ENCODE measurements at places on chromosomes 1 and 21.
A peak's percentile ranks its signal among the peaks of the same experiment; 100 is the strongest.

- no peak for DNase-seq
Observed at GRCh38 chr1:194184974-194185373, 998.6 kb upstream of the B3GALT2 start.

DNA sequence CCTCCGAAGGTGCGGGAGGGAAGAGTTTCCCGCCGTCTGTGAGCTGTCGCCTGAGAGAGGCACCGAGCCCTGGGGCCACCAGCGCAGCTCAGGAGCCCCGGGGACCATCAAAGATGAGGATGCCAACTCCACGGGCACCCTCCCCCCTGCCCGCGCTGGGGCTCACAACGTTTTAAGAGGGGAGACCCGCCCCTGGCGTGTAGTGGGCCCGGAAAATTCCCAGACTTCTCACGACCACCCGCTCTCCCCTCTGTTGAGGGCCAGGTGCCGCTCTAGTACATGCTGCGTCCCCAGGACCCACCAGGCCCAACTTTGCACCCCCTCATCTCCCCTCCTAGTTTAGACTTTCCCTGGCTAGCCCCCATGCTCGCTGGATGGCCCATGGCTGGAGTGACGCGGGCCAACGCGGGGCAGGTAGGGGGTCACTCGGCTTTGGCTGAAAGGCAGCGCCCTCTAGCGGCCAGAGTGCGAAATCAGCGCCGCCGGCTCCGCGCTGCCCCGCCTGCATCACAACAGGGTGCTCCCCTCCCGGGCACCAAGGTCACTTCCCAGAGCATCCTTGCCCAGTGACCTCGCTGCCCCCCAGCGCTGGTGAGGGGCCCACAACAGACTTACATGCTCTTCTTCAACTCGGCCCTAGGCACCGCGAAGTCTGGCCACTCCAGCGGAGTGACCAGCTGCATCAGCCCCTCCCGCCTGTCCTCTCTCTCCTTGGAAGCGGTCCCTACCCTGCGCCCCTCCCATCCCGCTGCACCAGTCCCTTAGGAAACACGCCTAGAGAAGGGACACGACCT, 1.8 kb downstream of the CD160 start:
- peak; percentile 49 for DNase-seq

GRCh38 chr1:58804853-58805565, 21.2 kb upstream of the JUN start:
- no peak for DNase-seq

DNA sequence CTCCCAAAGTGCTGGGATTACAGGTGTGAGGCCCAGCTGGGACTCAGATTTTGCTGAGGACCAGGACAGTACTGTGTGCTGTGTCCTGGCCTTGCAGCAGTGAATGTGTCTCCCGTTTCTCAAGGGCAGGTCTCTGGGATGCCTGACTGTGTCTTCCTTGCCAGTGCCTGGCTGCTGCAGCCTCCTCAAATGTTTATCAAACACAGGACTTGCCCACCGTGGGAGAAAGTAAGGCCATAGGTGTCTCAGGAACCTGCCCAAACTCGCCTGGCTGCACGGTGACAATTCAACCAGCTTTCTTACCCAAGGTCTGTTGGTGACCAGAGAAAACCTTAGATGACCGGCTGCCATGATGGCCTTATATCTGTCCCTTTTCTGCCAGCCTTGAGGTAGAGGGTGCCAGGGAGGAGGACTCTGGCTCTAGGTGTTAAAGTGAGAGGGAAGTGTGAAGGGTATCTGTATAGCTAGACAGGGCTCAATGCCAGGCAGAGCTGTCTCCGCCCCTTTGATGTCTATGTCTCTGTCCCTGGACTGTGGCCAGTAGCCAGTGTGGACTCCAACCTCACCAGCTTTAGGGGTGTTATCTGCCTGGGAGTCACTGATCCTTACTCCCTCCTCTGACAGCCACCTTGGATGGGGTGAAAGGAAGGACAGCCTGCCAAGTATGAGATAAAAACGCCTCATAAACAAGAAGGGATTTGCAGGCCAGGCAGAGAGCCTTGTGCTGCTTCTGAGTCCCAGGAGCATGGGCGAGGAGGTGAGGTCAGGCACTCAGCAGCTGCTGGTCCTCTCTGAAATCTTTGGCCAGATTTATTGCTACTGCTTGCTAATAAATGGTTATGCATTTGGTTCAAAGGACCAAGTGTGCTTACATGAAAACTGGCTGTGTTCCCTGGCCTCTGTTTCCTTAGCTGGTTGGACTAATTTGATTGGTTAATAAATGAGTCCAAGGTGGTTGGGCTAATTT, 22.3 kb downstream of the IL6R start:
- DNase-seq: no peak

DNA sequence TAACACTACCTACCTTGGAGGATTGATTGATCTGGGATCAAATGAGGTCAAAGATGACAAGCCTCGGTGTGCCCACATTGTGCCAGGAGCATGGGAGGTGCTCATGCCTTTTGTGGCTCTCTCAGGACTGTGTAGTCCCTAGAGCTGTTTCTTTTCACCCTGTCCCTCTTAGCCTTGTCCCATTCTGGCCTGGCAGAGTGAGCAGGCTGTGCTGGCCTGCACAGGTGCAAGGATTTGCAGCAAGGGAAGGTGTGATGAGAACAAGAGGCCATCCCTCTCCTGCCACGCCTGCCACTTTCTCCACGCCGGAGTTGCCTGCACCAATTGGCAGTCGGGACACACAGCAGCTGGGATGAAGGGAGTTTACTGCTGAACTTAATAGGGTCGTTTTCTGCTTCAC, 410.6 kb upstream of the VAMP3 start:
- DNase-seq: no peak

DNA sequence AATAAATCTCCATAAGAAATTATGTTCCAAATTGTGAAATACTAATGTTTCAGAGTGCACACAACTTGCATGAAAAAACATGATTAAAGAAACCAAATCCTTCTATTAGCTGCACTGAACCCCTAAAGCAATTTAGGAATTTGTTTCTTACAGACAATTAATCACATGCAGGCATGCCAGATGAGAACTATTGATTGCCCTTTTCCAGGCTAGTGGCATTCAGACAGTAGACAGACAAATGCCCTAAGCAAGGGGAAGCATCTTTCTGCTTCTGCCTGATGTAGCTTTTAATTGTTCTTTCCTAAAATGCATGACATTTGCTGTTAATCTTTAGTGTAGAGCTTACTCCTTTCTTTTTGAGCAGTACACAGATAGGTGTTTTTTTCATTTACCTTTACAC, 229.5 kb downstream of the DPYD start:
- DNase-seq: no peak

- DNase-seq: no peak
Observed at GRCh38 chr1:63753591-63753990, 20.2 kb upstream of the ROR1 start.

DNA sequence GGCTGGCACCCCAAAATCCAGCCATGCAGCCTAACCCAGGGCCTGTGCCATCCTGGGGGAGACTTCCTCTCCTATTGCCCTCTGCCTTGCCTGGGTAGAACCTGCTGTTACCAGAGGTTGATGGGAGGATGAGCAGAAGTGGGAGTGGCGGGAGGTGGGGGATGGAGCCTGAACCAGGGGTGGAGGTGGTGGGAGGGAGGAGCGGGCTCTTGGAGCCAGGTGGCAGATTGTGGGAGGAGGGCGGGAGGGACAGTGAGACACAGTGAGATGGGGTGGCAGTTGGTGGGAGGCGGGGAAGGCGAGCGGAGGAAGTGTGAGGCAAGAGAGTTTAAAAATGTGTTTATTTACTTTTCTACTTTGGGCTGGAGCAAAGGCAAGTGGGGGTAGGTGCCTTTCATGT, 87.3 kb downstream of the KCNJ6 start:
- no peak for DNase-seq

- peak; percentile 86 for DNase-seq
Observed at GRCh38 chr1:246608616-246609376, 42.5 kb downstream of the CNST start.

Data from breast epithelium (tissue), 4 donors.